ENCODE measurements at places on chromosomes 3 and 15.

DNA sequence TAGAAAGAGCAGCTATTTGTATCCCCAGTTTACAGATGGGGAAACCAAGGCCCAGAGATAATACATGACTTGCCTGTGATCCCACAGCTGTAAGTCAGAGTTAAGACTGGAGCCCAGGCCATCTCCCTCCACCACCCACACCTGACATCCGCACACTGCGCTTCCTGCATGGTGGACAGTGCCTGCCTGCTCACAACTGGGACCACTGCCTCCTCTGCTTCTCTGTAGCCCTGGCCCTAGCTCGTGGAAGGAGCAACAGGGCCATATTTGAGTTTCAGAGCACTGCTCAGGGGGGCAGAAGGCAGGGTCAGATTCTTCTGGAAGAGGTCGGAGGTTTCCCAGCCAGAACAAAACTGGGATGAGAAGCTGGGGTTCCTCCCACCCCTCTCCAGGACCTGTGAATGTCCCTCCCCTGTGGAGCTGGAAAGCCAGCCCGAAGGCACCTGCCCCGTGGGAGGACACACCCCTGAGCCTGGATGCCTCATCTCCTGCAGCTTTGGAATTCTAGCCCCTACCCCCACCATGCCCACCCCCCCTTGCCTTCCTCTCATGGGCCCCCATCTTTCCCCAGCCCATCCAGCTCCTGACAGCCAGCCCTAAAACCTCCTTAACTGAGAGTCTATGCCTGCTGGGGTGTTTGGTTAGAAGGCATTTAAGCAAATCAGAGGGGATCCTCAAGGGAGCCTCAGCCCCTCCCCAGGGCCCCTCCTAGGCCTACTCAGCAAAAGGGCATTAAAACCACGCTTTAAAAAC, 100.1 kb downstream of the TPRA1 start:
- DNase-seq: no peak

GRCh38 chr15:57472861-57473260, 96.6 kb downstream of the CGNL1 start:
- no peak for DNase-seq

GRCh38 chr15:89426500-89426899, 69.9 kb downstream of the RHCG start:
- DNase-seq: no peak

- peak; percentile 17 for DNase-seq
Measured at GRCh38 chr15:50137330-50137761, 18.3 kb upstream of the ATP8B4 start.

- no peak for DNase-seq
Measured at GRCh38 chr3:140727886-140728285, 50.0 kb downstream of the TRIM42 start.

DNA sequence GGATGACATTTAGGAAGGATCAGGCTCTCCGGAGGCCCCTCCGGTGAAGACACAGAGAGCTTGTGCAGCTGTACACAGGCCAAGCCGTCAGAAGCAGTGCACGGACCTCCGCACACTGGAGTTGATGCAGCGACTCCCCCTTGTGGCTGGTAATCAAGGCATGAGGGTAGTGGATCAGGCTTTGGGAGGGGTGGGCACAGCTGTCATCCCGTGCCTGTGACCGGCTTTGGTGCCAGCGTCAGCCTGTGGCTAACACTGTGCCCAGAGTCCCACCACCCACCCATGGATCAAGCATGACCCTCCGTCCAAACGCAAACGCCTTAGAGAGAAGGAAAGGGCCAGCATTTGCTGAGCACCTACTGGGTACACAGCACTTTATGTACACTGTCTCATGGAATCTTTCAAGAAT, 8.2 kb upstream of the GRIP2 start:
- DNase-seq: peak; percentile 20

DNA sequence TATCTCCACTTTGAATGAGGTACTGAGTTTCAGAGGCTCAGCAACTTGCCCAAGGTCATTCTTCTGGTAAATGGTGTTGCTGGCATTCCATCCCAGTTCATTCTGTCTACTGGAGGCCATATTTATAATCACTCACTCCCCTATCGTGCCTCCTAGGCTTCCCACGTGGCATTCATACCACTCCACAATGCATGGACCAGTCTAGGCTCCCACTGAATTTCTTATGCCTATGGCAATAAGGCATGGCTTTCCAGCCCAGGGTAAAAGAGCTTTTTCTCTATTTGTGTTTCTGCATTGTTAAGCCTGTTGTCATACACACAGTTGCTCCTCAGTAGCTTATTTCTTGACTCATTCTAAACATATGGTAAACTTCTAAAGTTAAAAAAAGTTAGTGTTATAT, 19.9 kb downstream of the BBX start:
- no peak for DNase-seq

DNA sequence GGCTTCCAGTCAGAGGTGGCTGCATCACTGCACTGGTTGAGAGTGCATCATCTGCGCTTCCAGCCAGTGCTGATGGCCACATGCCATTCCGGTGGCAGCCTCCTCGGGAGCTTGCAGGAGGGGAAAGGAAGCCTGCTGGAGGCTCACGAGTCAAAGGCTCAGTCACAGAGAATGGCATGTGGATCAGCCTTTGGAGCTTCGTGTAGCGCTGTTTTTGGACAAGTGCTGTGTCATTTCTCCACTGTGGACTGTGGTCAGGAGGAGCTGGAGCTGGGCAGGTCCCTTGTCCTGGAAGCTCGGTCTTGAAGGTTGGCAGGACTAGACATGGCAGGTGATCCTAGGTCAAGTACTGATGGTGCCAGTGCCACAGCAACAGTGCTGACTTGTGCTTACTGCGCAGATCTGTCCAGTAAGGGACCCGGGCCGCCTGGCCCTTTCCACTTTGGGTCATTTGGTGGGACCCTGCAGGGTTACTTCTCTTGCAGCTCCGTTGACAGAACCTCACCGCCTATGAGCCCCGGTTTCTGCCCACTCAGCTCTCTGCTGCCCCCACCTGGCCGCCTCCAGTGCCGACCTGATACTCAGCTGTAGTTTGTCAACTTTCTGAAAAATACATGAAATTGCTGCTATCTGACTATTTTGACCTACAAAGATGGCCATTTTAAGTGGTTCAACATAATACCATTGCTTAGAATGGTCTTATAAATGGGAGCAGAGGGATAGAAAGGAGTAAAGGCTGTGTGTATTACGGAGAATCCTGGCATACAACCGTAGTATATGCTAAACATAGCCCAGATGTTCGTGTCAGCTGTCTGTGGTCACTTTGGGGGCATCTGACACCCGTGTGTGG, 27.6 kb upstream of the TRPM1 start:
- peak; percentile 72 for DNase-seq

- no peak for DNase-seq
Measured at GRCh38 chr3:144744473-144744872, 772.9 kb downstream of the DIPK2A start.

DNA sequence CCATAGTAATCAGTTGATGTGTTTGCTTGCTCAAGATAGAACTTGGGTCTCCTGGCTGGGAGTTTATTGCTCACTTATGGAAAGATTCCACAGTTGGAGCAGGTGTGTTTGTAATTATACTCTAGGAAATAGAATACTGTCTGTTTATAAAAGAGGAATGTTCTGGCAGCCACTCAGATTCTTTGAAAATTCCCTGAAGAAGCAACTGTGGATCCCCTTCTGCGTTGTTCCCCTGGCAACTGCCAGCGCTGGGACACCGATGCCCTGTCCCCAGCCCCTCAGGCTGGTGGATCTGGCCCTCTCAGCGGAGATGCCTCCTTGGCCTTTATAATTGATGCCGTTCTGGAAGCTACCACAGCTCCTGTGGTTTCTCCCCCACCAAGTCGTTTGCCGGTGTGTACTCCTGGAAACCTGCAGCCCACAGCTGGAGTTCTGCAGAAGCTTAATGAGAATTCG, 225.9 kb downstream of the ITPR1 start:
- no peak for DNase-seq

- no peak for DNase-seq
Measured at GRCh38 chr15:43511012-43511885, 6.2 kb upstream of the MAP1A start.

- no peak for DNase-seq
Measured at GRCh38 chr3:194300382-194300758, 50.8 kb downstream of the CPN2 start.

DNA sequence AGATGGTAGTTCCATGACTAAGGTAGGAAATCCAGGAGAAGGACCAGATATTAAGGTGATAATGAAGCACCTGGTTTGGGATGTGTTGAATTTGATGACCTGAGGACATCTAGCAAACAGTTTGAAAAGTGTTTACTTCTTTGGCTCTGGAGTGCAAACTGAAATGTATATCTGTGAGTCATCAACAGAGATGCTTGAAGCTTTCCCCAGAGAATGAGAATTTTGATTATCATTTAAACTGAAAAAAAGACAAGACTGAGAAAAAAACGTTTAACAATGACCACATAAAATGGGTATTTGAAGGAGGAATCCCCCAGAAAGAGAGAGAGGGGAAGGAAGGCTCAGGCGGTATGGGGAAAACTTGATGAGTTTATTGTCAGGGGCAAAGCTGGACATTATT, 20.7 kb upstream of the GSK3B start:
- no peak for DNase-seq

GRCh38 chr3:161637559-161637958, 141.0 kb downstream of the OTOL1 start:
- no peak for DNase-seq

GRCh38 chr3:184553385-184553784, 8.2 kb upstream of the EPHB3 start:
- no peak for DNase-seq

GRCh38 chr15:56098195-56098863, 104.9 kb upstream of the NEDD4 start:
- no peak for DNase-seq

DNA sequence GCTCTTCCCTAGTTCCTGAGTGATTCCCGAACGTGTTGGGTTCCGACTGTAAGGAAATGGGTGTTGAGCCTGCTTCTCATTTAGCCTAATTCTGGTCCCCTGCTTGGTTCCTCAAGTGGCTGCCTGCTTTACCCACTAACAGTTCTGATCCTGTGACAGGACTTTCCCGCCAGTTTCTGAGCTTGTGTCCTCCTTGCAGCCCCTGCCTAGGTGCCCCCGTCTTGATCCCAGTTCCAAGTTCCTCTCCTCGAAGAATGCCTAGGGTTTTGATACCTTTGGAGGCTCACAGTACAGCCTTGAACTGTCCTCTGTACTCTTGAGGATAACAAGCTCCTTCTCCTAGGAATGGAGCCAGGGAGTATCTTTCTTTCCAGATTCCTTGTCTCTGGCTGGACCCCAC, 12.0 kb upstream of the RASGRF1 start:
- no peak for DNase-seq

GRCh38 chr15:58224068-58224467, 85.9 kb downstream of the AQP9 start:
- DNase-seq: no peak

DNA sequence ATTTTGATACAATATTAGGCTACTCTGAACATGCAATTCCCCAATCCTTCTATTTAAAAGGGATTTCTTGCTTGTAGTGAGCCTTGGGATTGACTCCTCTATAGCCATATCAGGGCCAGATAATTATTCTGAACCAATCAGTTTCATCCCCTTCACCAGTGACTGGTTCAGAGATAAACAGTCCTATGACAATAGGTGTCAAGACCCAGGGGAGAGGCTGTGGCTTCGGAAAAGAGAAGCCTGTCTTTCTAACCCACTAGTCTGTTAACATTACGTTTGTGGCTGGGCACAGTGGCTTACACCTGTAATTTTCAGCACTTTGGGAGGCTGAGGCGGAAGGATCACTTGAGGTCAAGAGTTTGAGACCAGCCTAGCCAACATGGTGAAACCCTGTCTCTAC, 6.2 kb upstream of the ISLR2 start:
- no peak for DNase-seq

DNA sequence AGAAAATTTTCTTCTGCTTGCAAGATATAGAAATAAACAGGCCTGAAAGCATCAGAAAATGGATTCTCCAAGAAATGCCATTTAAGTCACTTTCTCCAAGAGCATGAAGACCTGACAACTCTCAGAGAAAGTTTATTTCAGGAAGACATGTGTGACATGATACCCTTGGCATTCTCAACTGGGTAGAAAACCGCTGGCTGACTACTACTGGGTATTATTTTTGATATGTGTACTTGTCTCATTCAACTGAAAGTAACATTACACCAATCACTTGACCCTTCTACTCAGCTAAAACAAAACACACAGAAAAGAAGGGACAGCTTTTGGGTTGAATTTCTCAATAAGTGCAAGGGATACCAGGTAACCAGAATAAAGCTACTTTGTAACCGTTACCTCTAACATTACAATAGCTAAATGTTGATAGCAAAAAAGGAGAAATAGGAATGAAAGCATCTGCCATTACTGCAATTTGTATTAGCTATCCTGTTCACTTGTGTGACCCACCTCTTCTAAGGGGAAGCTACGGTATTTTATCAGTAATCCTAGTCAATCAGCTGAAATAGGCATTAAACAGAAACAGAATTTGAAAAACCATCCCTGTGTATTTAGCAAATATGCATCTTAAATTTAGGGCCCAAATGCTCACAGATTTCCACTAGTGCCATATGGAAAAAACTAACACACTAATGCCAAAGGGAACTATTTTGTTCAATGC, 7.3 kb downstream of the TRA2B start:
- DNase-seq: no peak

DNA sequence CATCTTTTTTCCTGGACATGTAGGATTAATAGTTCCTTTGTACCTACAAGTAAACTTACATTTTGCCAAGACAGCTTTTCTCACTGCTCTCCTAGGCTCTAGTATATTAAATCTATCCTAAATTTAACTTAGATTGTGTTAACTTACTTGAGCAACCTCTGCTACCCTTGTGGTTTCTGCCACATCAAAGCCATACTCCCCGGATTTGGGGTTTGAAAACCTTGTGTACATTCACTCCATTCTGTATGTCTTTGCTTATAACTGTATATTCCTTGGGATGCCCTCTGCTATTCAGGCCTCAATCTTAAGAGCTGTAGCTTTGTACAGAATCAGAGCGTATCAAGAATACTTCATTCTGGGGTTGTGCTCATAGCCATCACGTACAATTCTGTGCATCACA, 60.4 kb downstream of the ARIH1 start:
- DNase-seq: no peak

GRCh38 chr3:66555214-66555844, 54.5 kb upstream of the LRIG1 start:
- no peak for DNase-seq

- DNase-seq: no peak
Measured at GRCh38 chr3:22371036-22371435, 620.0 kb upstream of the ZNF385D start.

DNA sequence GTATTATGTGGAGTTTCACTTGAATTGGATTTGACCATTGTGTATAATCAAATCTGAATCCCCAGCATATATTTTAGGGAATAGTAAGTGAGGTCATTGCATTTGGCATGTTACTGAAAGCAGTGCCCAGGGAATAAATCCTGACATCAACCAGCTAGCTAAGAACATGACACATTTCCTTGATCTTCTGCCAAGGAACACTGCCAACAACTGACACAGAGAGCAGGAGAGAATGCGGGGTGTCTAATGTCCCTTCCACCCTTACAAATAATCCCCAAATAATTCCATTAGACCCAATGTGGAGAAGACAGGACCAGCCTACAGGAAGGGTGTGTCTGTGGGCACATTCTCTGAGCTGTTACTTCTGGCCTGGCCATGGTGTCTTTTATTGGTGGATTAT, 30.6 kb upstream of the UBE3A start:
- no peak for DNase-seq

All from activated CD4-positive, alpha-beta T cell treated with anti-CD3 and anti-CD28 coated beads for 24 hours (primary cell).